ENCODE measurements at places on chromosomes 12 and 14.
A peak's percentile ranks its signal among the peaks of the same experiment; 100 is the strongest.

- no peak for DNase-seq
Observed at GRCh38 chr12:32076941-32077340, 29.7 kb upstream of the BICD1 start.

DNA sequence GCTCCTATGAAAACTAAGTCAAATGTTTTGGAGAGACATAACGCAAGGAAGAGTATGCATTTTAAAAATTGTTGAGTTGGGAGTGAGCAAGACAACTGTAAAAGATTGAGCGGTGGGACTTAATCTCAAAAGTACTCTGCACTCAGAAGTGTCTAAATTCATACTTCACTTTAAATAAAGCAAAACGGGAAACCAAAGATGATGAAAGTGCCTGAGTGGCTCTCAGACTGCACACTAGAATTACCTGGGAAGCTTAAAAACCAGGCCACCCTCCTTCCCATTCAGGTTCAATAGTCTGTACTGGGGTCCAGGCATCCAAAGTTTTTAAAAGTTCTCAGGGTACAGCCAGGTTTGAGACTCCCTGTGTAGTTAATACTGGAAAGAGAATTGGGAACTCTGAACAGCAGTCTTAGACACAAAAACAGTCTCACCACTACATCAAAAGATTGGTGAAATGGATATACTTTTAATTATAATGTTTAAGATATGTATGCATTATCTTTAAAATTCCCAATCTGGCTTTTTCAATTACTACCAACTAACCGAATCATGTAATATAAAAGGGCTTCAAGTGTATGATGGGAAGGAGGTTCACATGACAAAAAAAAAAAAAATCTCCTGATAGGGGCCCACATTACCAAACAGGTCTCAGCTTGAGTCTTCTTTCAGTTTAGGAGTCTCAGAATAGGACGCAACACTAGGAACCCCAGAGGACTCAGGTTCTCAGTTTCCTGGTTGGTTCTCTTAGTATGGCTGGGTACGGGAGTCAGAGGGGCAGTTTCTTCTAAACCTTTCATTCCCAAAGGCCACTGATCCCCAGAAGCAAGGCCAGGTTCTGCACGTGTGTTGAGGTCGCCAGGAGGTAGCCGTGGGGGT lies 1.0 kb downstream of the HOMEZ start:
- no peak for DNase-seq

DNA sequence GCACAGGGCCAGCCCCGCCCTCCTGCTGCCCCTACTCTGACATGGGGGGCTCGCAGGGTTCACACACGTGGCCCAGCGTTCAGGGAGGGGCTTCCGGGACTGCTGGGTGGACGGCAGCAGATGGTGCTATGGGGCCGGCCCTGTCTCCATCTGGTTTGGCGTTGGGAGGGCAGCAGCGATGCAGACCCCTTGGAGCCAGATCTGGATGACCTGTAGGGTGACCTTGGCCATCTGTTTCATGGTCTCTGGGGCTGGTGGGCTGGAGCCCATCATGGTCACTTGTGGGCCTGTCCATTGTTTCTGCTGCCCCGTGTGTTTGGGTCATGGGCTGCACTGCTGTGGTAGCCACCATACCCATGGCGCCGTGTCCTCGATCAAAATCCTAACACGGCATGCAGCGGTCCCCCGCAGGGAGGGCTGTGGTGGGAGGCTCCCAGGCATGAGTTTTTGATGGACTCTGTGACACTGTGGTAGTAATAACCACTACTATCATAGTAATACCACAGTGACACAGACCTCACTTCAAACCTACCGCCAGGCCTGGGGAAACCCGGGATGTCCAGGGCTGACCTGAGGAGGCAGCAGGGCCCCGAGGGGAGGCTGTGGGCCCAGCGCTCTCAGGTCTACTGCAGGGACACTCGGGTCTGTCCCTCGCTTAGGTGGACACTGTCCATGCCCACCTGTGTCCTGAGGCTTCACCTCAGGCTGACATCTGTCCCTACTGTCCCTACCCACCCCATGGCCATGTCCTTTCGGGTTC lies 359.4 kb downstream of the TMEM121 start:
- DNase-seq = no peak

- no peak for DNase-seq
Observed at GRCh38 chr12:39795481-39795880, 175.9 kb upstream of the ABCD2 start.

- DNase-seq = no peak
Observed at GRCh38 chr12:132021031-132021871, 71.5 kb downstream of the EP400 start.

DNA sequence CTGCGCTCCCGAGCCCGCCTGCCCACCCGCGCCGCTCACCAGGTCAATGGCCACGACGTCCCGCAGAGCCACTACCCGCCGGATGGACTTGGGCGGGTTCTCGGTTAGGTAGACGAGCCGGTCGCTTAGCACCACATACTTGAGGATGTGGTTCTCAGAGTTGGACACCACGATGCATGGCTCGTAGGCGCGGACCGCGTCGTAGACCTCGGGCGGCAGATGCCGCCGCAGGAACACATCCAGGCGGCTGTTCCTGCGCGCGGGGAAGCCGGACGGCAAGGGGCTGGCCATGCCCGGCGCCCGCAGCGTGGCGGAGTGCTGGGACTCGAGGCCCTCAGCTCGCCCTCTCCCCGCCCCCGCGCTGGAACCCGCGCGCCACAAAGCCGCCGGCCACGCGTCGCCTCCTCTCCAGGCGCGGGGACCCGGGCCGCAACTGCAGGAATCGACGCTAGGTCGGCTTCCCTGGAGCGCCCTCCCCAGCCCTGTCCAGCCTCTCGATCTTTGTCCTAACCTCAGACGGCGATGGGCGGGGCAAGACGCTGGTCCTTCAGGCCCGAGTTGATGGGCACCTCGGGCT lies at the start of gene C12orf56:
TSS of gene C12orf56 (minus strand) at position 484 of the 577 bp plus-strand sequence. CDS start at position 291, 193 bp downstream.
- no peak for DNase-seq

- no peak for DNase-seq
Observed at GRCh38 chr14:68079941-68080697, 260.5 kb downstream of the RAD51B start.

DNA sequence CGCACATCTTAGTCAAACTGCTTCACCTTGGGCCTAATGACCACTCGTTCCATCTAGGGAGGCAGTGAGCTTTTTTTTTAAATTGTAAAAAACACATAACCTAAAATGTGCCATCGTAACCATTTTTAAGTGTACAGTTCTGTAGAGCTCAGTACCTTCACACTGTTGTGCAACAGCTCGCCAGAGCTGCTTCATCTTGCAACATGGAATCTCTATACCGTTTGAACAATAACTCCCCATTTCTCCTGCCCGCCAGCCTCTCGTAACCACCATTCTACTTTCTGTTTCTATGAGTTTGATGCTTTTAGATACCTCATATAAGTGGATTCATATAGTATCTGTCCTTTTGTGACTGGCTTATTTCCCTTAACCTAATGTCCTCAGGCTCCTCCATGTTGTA lies 196.2 kb downstream of the CHST11 start:
- no peak for DNase-seq

DNA sequence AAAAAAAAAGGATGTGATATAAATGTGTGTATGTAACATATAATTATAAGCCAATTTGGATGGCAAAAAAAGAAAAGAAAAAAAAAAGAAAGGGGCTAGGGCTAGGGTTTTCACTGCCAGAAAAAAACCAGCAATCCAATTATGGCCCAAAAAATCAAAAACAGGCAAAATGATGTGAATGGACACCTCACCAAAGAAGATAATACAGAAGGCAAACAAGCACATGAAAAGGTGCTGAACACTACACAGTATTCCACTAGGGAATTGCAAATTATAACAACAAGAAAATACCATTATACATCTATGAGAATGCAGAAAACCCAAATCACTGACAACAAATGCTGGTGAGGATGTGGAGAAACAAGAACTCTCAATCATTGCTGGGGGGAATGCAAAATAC lies 12.1 kb upstream of the MIPOL1 start:
- no peak for DNase-seq

- no peak for DNase-seq
Observed at GRCh38 chr12:77514511-77514910, 316.2 kb upstream of the NAV3 start.

DNA sequence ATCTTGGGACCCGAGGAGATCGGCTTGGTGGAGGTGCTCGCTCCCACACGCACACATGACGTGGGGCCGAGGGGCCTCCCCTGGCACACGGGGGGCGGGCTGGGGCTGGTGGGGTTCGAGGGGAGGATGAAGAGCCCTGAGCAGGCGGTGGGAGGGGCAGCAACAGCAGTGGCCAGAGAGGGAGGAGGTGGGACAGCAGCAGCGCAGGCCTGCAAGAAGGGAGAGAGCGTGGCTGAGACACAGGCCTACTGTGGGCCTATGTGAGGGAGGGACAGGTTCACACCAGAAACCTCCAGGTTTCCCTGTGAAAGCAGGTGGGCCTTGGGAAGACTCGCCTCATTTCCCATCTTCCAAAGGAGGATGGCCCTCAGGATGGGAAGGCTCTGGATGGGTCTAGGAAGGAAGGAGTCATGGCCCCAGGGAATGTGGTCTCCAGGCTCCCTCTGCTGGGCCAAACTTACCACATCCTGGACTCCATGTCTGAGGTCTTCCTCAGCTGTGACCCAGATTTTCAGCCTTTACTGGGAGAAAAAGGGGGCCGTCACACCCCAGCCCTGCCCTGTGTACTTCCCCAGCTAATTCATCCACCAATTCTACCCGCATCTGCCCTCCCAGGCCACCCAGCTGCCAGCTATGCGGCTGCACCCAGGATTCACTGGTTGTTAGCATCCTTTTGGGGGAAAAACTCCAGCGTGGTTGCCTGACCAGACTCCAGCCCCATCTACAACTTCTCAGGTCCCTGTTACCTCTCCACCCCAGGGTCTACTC lies 2.8 kb downstream of the PIANP start:
- peak; percentile 37 for DNase-seq

DNA sequence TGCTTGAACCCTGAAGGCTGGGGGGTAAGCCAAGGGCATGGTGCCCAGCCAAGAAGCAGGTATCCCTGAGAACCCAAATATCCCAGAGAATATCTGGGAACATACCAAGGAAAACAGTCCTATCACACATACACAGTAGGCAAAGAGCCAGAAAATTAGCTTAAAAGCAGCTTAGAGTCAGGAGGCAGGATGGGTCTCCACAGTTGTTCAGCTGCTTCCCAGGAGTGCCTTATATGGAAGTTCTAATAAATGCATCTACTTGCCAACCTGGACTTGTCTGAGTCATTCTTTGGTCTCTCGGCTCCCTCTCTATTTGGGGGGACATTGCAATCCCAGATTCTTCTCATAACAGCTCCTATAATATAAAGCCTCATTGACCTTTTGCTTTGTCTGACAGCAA lies 9.0 kb upstream of the GPR135 start:
- DNase-seq = peak; percentile 84

DNA sequence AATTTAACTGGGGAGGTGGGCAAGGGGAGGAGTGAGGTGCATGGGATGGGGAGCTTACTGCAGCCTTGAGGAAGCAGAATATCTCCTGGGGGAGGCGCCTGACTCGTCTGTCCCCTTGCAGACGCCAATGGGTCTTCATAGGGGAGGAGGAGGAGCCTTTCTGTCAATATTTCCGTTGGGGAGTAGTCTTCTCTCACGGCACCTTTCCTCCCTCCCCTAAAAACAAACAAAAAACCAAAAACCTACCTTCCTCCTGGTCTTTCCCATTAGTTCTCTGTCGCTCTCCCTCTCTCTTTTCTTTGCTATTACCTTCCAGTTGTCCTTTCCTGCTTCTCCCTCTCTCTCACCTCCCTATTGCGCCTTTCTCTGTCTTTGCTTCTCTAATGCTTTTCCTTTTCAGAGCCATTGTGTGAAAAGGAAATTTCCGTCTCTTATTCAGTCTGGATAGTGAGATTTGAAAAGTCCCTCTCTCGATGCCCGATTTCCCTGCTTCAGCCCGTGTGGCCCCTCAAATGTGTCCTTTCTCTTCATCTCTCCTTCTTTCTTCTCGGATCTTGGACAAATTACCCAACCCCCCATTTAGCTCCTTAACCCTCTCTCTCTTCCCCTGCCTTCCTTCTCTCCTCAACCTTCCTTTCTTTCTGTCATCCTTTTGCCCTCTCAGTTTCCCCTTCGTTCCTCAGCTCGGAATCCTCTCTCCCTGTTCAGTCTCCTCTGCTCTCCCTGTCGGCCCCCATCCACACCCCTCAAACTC lies 5.9 kb downstream of the GPR84 start:
- no peak for DNase-seq

DNA sequence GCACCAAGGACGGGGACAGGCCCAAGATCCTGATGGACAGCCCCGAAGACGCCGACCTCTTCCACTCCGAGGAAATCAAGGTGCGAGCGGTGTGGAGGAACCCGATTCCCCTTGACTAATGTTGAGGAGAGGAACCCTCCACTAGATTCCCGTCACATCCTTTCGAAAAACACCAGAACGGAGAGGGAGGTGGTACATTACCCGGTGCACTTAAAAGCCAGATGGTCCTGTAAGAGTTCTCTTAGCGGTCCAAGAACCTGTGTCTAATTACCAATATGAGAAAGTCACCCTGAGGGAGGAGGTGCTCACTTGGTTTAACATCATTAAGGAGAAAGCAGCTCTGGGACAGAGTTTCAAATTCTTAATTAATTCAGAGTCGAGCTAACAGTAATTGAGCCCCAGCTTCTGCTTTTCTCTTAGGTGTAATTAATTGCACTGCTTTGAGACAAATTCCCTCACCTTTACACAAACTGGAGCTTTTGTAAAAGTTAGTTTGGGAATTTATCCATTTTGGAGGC lies 450 bp downstream of the PRKAB1 start:
- DNase-seq = no peak

DNA sequence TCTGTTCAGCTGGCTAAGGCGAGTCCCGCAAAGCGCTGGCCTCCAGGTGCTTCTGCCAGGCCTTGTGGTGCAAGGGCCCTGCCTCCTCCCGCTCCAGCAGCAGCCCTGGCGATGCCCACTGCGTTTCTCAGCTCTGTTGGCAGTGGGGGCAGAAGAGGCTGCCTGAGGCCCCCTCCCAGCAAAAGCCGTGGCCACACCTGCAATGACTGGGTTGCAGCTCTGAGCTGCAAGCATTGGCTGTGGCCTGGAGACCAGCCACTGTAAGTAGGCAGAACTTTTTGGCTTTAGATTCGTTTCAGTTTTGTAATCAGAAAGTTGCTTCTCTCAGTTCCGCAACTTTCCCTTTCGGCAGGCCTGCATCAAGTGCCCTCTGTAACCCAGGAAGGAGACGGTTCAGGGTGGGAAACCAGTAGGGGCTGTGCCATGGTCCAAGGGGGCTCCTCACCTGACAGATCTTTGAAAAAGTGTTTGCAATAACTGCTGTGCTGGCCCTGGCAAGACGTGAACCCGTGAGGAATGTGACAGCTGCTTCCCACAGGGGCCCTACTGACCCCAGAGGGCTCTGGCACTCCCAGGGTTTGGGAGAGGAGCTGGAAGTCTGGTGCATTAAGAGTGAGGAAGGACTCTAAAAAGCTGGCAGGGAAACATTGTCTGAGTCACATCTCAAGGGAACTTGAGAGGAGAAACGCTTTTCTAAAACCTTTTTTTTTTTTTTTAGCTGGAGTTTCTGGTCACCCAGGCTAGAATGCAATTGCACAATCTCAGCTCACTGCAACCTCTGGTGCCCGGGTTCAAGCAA lies 54.5 kb upstream of the MAX start:
- peak; percentile 71 for DNase-seq

DNA sequence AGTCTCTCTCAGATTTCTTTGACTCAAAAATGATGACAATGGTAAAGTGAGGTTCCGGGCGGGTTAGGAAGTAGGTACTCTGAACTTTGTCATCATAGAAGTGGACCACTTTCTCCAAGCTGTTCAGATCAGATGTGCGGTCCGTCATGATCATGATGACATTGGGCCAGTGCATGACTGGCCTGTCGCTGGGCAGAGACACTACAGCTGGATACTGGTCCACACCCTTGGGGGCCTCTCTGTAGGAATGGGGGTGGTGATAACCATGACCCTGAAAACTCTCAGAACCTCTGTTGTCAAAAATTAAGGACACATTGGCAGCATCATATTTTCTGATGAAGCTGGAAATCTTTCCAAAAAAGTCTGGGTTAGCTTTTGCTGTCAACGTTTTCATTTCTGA lies 28.2 kb downstream of the KICS2 start:
- no peak for DNase-seq

GRCh38 chr12:58034712-58035111 lies 93.3 kb downstream of the ATP23 start:
- no peak for DNase-seq
